GM23248 (cell line): ENCODE measurements at places on chromosomes 1 and 21. TPM values are rescaled to one million over a fixed set of nuclear protein-coding genes. Genes with fewer than 3 reads are reported as not detected.

Gene ETV3
- 10.6 and 21.4 TPM in 2 replicates for total RNA-seq

Gene GJA4
- total RNA-seq = not detected in 2 replicates

Gene RBM11
- total RNA-seq = not detected in 2 replicates

DNA sequence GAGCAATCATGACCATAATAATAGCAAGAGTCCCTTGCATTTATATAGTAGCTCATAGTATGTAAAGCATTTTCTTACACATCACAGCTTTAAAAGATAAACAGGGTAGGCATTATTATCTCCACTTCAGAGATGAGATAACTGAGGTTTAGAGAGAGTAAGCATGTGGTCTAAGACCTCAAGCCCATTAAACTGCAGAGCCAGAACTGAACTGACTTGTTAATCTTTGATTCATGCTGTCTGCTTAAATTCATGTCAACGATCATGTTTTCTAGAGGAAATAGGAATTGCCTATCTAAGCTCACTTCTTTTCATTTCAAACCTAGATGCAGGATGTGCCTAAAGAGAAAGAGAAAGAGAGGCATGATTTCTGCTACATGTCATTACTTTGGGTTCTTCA is 524.8 kb downstream of the PTPRC start:
- H3K4me1 ChIP-seq = no peaks in the 10 kb centered on the region
- no peak overlapping the region for H3K4me3 ChIP-seq
- no peaks in the 10 kb centered on the region for H3K36me3 ChIP-seq

GRCh38 chr1:72010094-72010431 is 272.3 kb downstream of the NEGR1 start:
- no peak overlapping the region for H3K4me3 ChIP-seq
- no peaks in the 10 kb centered on the region for H3K4me1 ChIP-seq
- H3K27me3 ChIP-seq = no peaks in the 10 kb centered on the region
- no peak for DNase-seq
- H3K27ac ChIP-seq = no peak overlapping the region
- H3K36me3 ChIP-seq = no peaks in the 10 kb centered on the region

Gene FCRL2
- total RNA-seq = not detected in 2 replicates

- peaks cover 30% of the 10 kb centered on the region for H3K4me1 ChIP-seq
- H3K36me3 ChIP-seq = 0 out of 2 replicates have a peak, but pooled peaks cover 7% of the 10 kb centered on the region
- H3K27me3 ChIP-seq = no peaks in the 10 kb centered on the region
- peak overlapping the region; percentile 34 for H3K4me3 ChIP-seq
- DNase-seq = peak; percentile 97
Observed at GRCh38 chr1:59678493-59679228, 136.1 kb upstream of the HOOK1 start.

GRCh38 chr1:169089776-169090175 is 16.7 kb upstream of the ATP1B1 start:
- no peak for DNase-seq
- no peaks in the 10 kb centered on the region for H3K27me3 ChIP-seq
- H3K4me3 ChIP-seq = no peak overlapping the region
- no peak overlapping the region for H3K27ac ChIP-seq
- H3K4me1 ChIP-seq = peaks cover 6% of the 10 kb centered on the region; the same call in 1 of the 2 replicates
- H3K36me3 ChIP-seq = no peaks in the 10 kb centered on the region

GRCh38 chr21:30227128-30227527 is 11.2 kb upstream of the CLDN8 start:
- peak overlapping the region; percentile 72 for H3K27ac ChIP-seq
- peaks cover 13% of the 10 kb centered on the region for H3K4me1 ChIP-seq
- peak overlapping the region; percentile 46 for H3K4me3 ChIP-seq
- no peaks in the 10 kb centered on the region for H3K27me3 ChIP-seq

- no peak overlapping the region for H3K4me3 ChIP-seq
- peak; percentile 58 for DNase-seq
- H3K4me1 ChIP-seq = peaks cover 12% of the 10 kb centered on the region
- H3K27ac ChIP-seq = no peak overlapping the region
- no peaks in the 10 kb centered on the region for H3K27me3 ChIP-seq
Observed at GRCh38 chr1:230248889-230249270, 177.3 kb downstream of the PGBD5 start.

Gene SPRR5
- total RNA-seq = not detected in 2 replicates

Gene LORICRIN
- total RNA-seq = not detected in 2 replicates
